ENCODE measurements at places on chromosomes 7 and 10. TPM values are rescaled to one million over a fixed set of nuclear protein-coding genes. Genes with fewer than 3 reads are reported as not detected.

The HABP2 gene
- total RNA-seq = not detected

The SPDYE9 gene
- not detected for total RNA-seq

The CFAP43 gene
- total RNA-seq = not detected

The DNAH11 gene
- 2.6 TPM for total RNA-seq

The SIRT1 gene
- 34.7 TPM for total RNA-seq
